K562 (cell line): ENCODE measurements at places on chromosomes 13 and 19. TPM values are rescaled to one million over a fixed set of nuclear protein-coding genes. Genes with fewer than 3 reads are reported as not detected.

The ADGRE3 gene
- not detected in 2 replicates for total RNA-seq

The ENOX1 gene
- not detected in 2 replicates for total RNA-seq

The ZNF772 gene
- 1.2 and 1.3 TPM in 2 replicates for total RNA-seq

The ONECUT3 gene
- not detected in 2 replicates for total RNA-seq

The CAPN12 gene
- total RNA-seq, result 3.7 and 4.8 TPM in 2 replicates

The LYL1 gene
- total RNA-seq, result 216 and 218 TPM in 2 replicates

The LAIR2 gene
- total RNA-seq, result 0.34 TPM in 1 of 2 replicates, not detected in the other

The SPC24 gene
- 106 and 111 TPM in 2 replicates for total RNA-seq

The GPC6 gene
- 0.07 and 0.20 TPM in 2 replicates for total RNA-seq

The IGFL1 gene
- not detected in 2 replicates for total RNA-seq

The ZNF709 gene
- 0.27 and 0.63 TPM in 2 replicates for total RNA-seq

GRCh38 chr13:38979891-38980749 is 10.5 kb downstream of the STOML3 start:
- no peak overlapping the region for H3K4me3 ChIP-seq
- H3K4me1 ChIP-seq, result no peaks in the 10 kb centered on the region
- H3K27me3 ChIP-seq, result no peaks in the 10 kb centered on the region
- H3K36me3 ChIP-seq, result no peaks in the 10 kb centered on the region

GRCh38 chr19:10871711-10872545 is 575 bp downstream of the CARM1 start:
- H3K27ac ChIP-seq, result peak overlapping the region; percentile 87
- no peaks in the 10 kb centered on the region for H3K27me3 ChIP-seq
- peak overlapping the region; percentile 98 for H3K4me3 ChIP-seq
- peaks cover 16% of the 10 kb centered on the region for H3K4me1 ChIP-seq
- peaks cover 19% of the 10 kb centered on the region; the same call in 2 of the 3 replicates for H3K36me3 ChIP-seq

DNA sequence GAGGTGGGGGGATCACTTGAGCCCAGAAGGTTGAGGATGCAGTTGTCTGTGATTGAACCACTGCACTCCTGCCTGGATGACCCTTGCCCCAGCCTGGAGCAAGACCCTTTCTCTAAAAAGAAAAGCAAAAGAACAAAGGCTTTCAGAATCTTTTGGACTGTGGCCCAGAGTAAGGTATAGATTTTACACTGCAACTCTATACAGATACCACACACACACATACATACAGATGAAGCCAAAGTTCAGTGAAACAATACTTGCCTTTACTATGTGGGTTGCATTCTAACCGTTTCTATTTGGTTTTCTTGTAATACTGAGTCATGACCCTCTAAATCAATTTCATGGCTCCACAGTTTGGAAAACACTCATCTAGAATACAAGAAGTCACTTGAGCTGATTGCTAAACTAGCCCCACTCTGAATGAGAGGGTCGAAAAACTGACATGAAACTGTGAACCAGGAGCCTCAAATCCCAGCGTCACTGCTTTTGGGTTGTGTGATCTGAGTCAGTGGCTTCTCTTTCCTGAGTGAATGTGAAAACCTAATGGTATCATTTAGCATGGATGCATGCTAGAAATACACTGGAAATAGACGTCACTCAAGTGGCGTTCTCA is 756.1 kb downstream of the UQCRFS1 start:
- no peaks in the 10 kb centered on the region for H3K27me3 ChIP-seq
- H3K36me3 ChIP-seq, result peaks cover 92% of the 10 kb centered on the region
- DNase-seq, result no peak
- peaks cover 3% of the 10 kb centered on the region; the same call in 1 of the 2 replicates for H3K4me1 ChIP-seq

DNA sequence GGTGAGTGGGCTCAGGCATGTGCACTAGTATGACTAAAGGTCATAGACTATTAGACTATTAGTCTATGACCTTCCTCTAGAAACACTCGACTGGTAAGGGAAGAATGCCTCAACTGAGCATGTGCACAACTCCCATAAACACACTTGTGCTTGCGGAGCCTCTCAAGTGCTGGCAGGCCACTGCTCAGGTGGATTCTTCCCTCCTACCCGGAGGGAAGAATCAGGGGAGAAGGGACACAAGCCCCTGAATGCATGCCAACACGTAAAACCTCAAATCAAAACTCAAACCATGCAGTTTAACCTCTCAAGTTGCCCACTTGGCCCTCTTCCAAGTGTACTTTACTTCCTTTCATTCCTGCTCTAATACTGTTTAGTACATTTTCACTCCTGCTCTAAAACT is 287.6 kb upstream of the SGCG start:
- H3K4me3 ChIP-seq, result no peak overlapping the region
- H3K36me3 ChIP-seq, result no peaks in the 10 kb centered on the region
- no peaks in the 10 kb centered on the region for H3K27me3 ChIP-seq
- peaks cover 9% of the 10 kb centered on the region for H3K4me1 ChIP-seq
- DNase-seq, result no peak
- no peak overlapping the region for H3K27ac ChIP-seq

DNA sequence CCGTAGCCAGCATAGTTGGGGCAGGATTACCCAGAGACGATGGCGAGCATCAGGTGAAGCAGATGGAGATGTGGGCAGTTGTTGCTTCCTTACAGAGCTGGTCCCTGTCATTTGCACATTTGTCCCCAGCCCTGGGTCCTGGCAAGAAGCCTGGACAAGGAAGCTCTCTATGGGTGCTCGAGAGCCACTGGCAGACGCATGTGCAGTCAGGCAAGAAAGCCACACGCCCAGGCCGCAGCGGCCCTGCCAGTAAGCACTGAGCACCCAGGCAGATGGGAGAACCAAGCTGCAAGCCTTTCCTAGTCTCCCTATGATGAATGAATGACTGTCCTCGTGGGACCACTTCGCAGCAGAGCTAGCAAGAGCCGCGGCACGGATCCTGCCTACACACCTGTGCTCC is 182.8 kb downstream of the FOXO1 start:
- H3K27ac ChIP-seq, result no peak overlapping the region
- no peaks in the 10 kb centered on the region; the same call in 1 of the 3 replicates for H3K27me3 ChIP-seq
- H3K4me1 ChIP-seq, result no peaks in the 10 kb centered on the region
- no peak for DNase-seq
- no peaks in the 10 kb centered on the region for H3K36me3 ChIP-seq

DNA sequence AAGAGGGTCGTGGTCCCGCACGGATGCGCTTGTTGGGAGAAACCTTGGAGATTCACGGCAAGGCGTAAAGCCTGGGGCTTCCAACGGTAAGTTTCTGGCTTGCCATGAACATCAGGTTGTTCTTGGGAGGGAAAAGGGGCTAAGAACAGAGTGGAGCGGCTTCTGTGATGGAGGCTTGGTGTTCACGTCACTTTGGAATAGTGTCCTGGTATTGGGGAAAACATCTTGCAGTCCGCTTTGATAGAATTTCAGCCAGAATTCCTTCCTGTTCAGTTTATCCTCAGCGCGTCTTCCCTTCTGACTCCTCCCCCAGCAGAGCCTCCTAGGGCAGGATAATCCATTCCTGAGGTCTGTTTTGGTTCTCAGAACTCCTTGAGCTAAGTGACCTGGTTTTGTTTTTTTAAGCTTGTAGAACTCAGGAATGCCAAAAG is 2.0 kb downstream of the KCTD15 start:
- H3K27ac ChIP-seq, result no peak overlapping the region
- no peak overlapping the region for H3K4me3 ChIP-seq
- H3K27me3 ChIP-seq, result no peaks in the 10 kb centered on the region; the same call in 2 of the 3 replicates
- DNase-seq, result no peak
- no peaks in the 10 kb centered on the region for H3K4me1 ChIP-seq

DNA sequence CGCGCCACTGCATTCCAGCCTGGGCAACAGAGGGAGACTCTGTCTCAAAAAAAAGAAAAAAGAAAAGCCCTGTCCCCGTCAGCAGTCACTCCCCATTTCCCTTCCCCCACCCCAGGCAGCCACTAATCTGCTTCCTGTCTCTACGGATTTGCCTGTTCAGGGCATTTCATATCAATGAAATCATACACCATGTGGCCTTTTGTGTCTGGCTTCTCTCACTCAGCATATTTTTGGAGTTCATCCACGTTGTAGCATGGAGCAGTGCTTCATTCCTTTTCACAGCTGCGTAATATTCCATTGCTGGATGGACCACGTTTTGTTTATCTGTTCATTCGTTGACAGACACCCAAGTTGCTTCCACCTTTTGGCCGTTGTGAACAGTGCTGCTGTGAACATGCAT is 36.1 kb upstream of the KLF2 start:
- H3K4me3 ChIP-seq, result no peak overlapping the region
- H3K27me3 ChIP-seq, result peaks cover 22% of the 10 kb centered on the region; the same call in 1 of the 3 replicates
- DNase-seq, result no peak
- H3K27ac ChIP-seq, result no peak overlapping the region
- H3K4me1 ChIP-seq, result peaks cover 16% of the 10 kb centered on the region

GRCh38 chr13:39385154-39385553 is 217.8 kb downstream of the LHFPL6 start:
- no peaks in the 10 kb centered on the region for H3K36me3 ChIP-seq
- H3K27me3 ChIP-seq, result no peaks in the 10 kb centered on the region
- no peak for DNase-seq
- H3K4me1 ChIP-seq, result no peaks in the 10 kb centered on the region
- no peak overlapping the region for H3K27ac ChIP-seq

DNA sequence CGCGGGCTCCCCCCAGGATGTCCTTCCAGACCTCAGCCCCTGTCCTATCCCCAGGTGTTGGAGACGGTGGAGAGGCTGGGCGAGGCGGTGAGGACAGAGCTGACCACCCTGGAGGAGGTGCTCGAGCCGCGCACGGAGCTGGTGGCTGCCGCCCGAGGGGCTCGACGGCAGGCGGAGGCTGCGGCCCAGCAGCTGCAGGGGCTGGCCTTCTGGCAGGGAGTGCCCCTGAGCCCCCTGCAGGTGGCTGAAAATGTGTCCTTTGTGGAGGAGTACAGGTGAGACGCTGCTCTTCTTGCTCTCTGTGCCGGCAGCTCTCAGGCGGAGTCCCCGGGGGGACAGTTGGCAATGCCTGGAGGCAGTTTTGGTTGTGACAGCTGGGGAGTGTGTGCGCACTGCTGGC is 6.9 kb downstream of the TTYH1 start:
- no peaks in the 10 kb centered on the region; the same call in 2 of the 3 replicates for H3K4me1 ChIP-seq
- peaks cover 37% of the 10 kb centered on the region for H3K27me3 ChIP-seq
- peak; percentile 8 for DNase-seq
- no peak overlapping the region for H3K27ac ChIP-seq

GRCh38 chr13:29513981-29514719 is 81.3 kb downstream of the SLC7A1 start:
- peaks cover 45% of the 10 kb centered on the region; the same call in 2 of the 3 replicates for H3K36me3 ChIP-seq
- no peak overlapping the region for H3K4me3 ChIP-seq
- H3K27me3 ChIP-seq, result no peaks in the 10 kb centered on the region
- H3K27ac ChIP-seq, result no peak overlapping the region

- H3K4me1 ChIP-seq, result peaks cover 15% of the 10 kb centered on the region
- DNase-seq, result no peak
- no peaks in the 10 kb centered on the region for H3K27me3 ChIP-seq
- H3K27ac ChIP-seq, result no peak overlapping the region
- peaks cover 27% of the 10 kb centered on the region for H3K36me3 ChIP-seq
Measured at GRCh38 chr19:39428283-39429112, 7.3 kb downstream of the RPS16 start.

- peaks cover 93% of the 10 kb centered on the region for H3K4me1 ChIP-seq
- DNase-seq, result no peak
- peaks cover 50% of the 10 kb centered on the region; the same call in 2 of the 3 replicates for H3K36me3 ChIP-seq
- H3K27ac ChIP-seq, result peak overlapping the region; percentile 99
- no peaks in the 10 kb centered on the region for H3K27me3 ChIP-seq
- no peak overlapping the region for H3K4me3 ChIP-seq
Measured at GRCh38 chr19:4373601-4374497, 26.5 kb downstream of the SH3GL1 start.

GRCh38 chr13:105448811-105449210 is 1086.7 kb downstream of the EFNB2 start:
- H3K4me1 ChIP-seq, result no peaks in the 10 kb centered on the region
- no peaks in the 10 kb centered on the region for H3K36me3 ChIP-seq
- no peak overlapping the region for H3K27ac ChIP-seq
- no peaks in the 10 kb centered on the region for H3K27me3 ChIP-seq
- no peak for DNase-seq

- H3K4me3 ChIP-seq, result no peak overlapping the region
- no peak overlapping the region for H3K27ac ChIP-seq
- H3K36me3 ChIP-seq, result no peaks in the 10 kb centered on the region
- H3K4me1 ChIP-seq, result no peaks in the 10 kb centered on the region
- no peaks in the 10 kb centered on the region for H3K27me3 ChIP-seq
- no peak for DNase-seq
Measured at GRCh38 chr13:42875475-42876269, 94.3 kb downstream of the FAM216B start.

DNA sequence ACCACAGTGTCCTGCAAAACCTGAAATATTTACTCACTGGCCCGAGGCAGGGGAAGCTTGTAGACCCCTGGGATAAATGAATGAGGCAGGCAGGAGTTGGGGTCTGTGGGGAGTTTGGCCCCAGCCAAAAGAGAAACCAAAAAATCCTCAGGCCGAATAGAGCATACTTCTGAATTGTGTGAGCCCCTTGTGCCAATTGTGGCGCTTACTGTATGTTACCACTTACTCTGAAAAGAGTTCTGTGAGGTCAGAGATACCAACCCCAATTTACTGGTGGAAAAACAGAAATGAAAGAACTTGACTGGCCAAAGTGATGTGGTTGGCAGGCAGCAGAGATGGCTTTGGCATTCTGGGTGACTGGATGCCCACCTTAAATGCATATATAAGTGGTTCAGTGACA is 6.9 kb downstream of the CARM1 start:
- H3K27me3 ChIP-seq, result no peaks in the 10 kb centered on the region
- H3K27ac ChIP-seq, result peak overlapping the region; percentile 95
- no peak for DNase-seq
- H3K4me1 ChIP-seq, result peaks cover 58% of the 10 kb centered on the region

GRCh38 chr19:29858000-29858596 is 46.3 kb downstream of the CCNE1 start:
- H3K4me1 ChIP-seq, result peaks cover 18% of the 10 kb centered on the region
- H3K4me3 ChIP-seq, result no peak overlapping the region
- DNase-seq, result peak; percentile 68
- H3K36me3 ChIP-seq, result no peaks in the 10 kb centered on the region
- H3K27ac ChIP-seq, result no peak overlapping the region

DNA sequence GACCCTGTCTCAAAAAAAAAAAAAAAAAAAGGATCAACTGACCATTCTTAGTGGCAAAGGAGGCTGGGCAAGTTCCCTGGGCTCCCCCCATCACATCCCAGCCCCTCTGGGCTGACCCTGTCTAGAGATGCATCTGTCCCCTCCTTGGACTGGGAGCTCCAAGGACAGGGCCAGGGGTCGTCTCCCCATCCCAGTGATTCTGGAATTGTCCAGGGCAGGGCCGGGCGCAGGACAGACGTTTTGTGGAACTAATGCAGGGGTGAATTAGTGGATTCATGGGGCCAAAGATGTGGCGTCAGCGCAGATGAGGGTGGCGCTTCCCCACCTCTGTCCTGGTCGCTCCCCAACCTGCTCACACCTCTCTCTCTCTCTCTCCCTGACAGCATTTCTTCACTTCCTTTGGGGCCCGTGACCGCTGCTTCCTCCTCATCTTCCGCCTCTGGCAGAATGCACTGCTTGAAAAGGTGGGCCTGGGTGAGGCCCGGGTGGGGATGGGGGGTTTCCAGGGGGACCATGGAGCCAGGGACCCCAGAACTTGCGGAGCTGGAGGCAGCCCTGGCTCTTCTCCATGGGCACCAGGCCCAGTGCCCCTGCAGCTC is 11.1 kb downstream of the GRAMD1A start:
- H3K4me3 ChIP-seq, result no peak overlapping the region
- no peaks in the 10 kb centered on the region for H3K4me1 ChIP-seq
- no peak for DNase-seq
- no peak overlapping the region for H3K27ac ChIP-seq
- peaks cover 82% of the 10 kb centered on the region for H3K36me3 ChIP-seq
- H3K27me3 ChIP-seq, result no peaks in the 10 kb centered on the region

GRCh38 chr13:71866335-71867130 is 471 bp downstream of the DACH1 start:
- no peak overlapping the region for H3K27ac ChIP-seq
- DNase-seq, result no peak
- no peaks in the 10 kb centered on the region for H3K36me3 ChIP-seq
